T-helper 22 cell (primary cell): ENCODE measurements at places on chromosomes 1 and 21.

DNA sequence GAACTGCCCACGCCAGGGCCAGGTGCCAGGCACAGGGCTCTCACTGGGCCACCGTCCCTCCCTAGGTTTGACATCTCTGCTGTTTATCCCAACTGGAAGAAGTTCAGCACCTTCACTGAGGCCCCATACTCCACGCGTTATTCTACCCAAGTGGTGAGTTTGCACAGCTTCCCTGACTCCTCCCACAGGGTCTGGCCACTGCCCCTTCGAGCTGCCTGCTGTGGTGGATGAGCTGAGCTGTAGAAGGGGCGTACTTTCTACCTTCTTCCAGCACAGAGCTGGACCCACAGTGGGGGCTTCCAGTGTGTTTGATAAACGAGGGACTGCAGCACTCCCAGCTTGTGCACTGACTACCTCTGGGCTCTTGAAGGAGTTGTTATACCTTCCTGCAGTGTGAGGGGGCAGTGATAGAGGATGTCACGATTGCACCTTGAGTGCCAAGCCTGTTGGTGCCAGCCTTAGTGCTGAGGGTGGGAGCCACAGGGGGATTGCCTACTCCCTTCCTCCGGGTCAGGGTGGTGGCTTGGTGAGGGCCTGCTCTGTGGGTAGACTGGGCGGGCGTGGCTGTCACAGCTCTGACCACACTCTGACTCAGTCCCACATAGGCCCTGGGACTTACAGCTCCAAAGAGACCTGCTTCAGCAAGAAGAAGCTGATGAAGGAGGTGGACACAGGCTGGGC lies 5.9 kb upstream of the TTC22 start:
- no peak for DNase-seq

DNA sequence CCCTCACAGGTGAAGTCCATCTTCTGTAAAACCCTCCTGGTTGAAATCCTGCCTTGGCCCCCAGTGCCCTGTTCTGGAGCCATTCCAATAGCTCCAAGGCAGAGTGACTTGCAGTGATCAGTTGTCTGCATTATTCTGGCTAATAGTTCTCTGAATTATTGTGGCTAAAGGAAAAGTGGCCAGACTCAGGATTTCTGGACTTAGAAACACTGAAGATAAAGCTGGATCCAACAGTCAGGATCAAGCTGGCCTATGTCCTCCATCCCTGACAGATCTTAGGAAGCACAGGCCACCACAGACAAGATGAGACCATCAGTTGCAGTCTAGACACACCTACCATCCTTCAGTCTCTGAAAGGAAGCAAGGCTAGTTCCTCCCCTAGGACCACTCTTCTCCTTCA lies 801 bp upstream of the C2CD4D start:
- no peak for DNase-seq

DNA sequence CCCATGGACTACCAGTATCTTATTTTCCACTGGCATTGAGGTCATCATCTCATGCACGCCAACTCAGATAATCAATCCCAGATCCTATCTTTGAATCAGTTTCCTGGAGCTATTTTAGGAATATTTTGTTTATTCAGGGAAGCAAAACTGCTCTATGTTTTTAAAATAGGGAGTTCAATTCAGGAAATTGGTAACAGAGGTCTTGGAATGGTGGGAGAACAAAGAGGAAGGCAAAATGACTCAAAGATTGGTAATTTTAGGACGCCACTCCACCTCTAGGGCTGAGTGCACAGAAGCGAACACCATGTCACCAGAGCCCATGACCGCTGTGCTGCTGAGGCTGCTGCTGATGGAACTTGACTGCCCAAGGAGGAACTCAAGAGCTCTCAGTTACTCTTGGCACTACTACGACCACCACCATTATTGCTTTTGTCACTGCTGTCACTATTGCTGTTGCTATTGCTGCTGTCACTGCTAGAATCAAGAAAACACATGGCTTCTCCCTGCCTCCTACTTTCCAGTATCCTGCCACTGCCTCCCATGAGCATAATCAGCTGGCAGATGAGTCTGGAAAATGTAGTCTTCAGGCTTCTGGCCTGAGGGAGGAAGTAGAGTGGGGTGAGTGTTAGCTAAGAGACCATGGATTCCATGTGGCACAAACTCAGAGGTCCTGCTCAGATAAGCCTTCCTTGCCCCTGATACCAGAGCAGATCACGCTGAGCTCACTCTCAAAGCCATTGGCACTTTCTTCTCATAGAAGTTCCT lies 71.6 kb upstream of the CNIH3 start:
- DNase-seq = no peak

DNA sequence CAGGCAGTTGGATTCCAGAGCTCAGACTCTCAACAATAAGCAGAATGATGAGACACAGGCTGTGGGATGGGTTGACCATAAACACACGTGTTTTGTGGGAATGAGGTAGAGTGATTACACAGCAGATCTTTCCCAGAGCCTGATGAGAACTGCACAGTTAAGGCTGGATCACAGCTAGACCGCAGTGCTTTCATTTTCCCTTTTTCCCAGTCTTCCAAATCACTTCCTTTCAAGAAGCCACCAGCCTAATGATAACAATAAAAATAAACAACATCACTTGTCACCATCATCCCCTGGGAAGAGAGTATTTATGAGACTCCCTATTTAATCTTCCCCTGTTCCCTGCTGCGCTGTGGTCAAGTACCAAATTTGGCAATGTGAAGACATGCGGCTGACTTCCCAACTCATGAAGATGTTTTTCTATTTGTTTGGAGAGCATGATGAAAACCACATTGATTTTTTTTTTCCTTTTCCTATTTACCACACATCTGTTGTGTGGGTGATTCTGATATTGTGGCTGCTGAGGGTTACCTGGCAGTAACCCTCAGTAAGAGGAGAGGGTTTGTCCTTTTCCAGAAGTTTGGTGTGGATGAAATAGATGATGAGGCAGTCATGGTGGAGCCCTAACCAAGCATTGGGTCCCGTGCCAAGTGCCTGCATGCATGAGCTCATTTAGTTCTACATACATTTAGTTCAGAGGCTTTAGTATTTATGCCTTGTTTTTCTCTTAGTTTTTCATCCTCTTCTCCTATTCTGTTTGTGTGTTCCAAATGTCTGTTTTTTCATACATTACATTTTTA lies 248.9 kb upstream of the HOOK1 start:
- DNase-seq = no peak

- no peak for DNase-seq
These were observed 1.2 kb downstream of the GPR88 start for GRCh38 chr1:100538913-100539835.

GRCh38 chr1:168719306-168720111 lies 9.5 kb downstream of the DPT start:
- DNase-seq = no peak

GRCh38 chr1:119873135-119874015 lies 22.9 kb downstream of the ADAM30 start:
- DNase-seq = no peak

GRCh38 chr1:171645553-171646248 lies 6.8 kb downstream of the MYOC start:
- DNase-seq = no peak

DNA sequence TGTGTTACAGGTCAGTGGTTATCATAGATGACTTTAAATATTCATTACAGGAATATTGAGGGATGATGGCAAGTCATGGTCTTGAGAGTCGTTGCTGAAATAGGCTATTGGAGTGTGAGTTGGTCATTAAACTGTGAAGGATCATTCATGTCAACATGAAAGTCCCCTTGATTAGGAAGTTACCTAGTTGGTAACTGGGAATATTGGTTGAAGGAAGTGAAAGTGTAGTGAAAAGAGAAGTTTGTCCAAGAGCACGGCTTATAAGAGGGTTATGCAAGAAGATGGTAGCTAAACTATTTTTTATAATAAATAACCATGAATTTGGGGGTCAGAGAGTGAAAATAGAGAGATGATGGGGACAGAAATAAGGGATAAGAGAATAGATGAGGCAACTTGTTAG lies 16.9 kb downstream of the CRB1 start:
- no peak for DNase-seq

GRCh38 chr1:8138673-8139072 lies 112.6 kb upstream of the ERRFI1 start:
- no peak for DNase-seq

DNA sequence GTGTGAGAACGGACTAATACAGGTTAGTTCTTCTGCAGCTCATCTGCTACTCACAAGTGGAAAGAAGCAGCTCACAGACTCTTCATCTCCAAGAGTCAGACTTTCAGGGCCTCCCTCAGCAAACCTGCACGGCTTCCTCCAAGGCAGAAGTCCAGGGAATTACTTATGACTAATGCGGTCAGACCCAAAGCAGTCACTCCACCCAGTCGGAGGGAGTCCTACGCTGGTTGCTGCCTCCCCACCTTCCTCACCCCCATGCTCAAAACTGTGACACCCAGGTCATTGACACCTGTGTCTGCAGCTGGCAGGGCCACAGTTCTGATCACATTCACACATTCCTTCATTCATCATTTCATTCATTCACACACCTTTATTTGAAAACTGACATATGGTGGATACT lies 38.4 kb upstream of the PRDM2 start:
- DNase-seq = no peak

DNA sequence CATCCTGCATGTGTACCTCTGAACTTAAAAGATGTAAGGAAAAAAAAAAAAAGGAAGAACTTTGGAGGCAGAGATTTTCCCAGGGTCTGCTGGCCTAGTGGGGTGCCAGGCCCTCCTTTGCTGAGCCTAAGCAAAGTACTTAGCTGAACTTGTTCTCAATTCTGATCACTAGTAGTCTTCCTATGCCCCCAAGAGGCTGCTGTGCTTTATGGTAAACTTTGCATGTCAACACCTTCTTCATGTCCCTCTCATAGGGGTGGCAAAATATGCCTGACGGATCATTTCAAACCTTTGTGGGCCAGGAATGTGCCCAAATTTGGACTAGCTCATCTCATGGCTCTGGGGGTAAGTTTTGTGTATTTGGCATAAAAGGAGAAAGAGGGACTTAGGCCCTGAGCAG lies 1.4 kb upstream of the USP21 start:
- no peak for DNase-seq
